ENCODE measurements at places on chromosomes 2 and 18. TPM values are rescaled to one million over a fixed set of nuclear protein-coding genes. Genes with fewer than 3 reads are reported as not detected.

DNA sequence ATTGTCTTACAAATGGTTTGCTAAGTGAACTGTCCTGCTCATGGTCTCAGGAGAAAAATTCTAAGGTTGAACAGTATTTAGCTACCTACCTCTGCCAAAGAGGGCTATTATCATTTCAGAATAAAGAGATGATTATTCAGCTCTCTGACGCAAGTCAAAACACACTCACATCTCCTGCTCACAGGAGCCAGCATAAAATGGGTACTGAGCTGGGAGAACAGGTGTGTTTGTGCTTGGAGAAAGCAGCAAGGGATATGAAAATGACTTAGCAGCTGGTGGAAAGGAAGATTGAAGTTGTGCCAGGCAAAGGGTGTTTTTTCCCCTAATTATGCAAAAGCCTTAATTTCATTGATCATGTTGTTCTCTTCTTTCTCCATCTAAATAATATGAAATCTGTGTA lies 47.3 kb upstream of the TANK start:
- DNase-seq: no peak

DNA sequence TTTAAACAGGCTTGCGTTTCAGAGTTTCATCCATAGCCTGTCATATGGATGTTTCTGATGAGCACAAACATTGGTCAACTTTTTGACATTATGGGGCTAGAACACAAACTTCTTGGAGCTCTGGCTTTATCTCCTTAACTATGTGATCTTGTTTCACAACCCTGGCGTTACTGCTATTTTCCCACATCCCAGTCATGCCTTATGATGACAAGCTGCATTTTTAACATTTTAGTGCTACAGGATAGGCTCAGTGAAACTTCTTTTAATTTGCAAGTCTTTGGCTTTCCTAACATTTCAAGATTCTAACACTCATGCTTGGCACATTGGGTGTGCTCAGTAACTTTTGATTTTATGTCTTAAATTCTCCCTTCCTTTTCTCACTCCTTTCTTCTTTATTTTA lies 21.0 kb upstream of the PDE1A start:
- no peak for DNase-seq

GRCh38 chr2:174442546-174443510 lies 44.0 kb downstream of the GPR155 start:
- no peak for DNase-seq

DNA sequence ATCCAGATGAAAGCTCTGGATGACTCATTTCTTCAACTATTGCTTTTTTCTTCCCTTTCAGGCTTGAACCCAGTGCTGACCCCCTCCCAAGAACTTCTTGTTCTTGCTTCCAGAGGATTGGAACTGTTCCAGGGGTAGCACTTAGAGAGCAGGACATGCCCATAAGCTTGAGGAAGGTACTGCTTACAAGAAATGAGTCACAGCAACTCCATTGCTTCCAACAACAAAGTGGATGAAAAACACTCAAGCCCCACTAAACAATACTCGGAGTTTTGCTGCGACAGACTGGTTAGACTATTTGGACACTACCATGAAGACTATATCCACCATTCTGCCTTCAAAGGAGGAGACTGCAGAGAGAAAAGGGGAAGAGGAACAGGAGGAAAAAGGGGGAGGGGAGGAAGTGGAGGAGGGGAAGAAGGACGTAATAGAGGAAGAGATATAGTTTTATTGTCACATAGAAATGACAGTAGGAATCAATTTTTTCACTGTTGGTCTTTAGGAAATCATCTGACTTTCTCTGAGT lies 1.6 kb upstream of the EPC2 start:
- DNase-seq: peak; percentile 20

DNA sequence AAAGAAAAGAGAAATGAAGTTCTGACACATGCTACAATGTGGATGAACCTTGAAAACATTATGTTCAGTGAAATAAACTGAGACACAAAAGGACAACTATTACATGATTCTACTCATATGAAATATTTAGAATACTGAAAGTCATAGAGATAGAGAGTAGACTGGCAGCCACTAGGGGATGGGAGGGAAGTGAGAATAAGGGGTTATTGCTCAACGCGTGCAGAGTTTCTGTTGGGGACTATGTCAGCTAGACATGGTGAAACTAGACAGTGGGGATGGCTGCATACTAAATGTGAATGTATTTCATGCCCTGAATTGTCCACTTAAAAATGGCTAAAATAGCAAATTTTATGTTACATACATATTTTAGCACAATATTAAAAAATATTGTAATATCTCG lies 108.7 kb upstream of the ATL2 start:
- no peak for DNase-seq

DNA sequence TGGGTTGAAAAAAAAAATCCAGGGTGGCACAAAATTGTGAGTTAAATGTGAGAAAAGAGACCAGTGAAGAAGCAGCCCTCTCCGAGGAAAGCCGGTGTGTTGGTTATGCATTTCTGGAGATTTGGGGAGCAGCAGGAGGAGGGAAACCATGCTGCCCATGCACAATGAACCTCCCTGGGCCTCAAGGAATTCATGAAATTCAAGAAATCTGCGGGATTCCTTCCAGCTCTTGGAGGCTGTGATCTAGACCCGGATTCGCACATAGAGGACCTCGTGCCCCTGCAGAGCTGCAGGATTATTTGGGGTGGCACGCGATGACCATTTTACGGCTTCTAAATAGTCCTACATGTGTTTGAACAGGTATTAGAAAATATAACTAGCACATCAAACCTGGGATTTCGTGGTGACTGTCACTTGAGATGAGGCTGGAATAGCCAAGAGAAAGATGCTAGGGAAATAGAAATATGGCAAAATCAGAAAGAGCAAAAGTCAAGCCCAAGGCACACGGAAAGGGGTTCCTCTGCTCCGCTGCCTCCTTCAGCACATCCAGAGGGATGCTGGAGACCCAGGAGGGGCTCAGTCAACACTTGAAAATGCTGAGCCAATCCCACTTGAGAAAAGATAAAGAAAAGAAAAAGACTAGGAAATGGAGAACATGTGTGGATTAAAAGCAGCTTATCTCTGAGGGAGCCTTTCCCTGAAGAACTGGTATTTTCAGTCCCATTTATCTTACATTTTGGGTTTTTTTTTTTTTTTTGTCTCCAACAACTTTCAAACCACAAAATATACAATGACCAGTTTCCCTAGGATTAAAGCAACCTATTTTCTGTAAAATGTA lies 22.0 kb downstream of the KCTD1 start:
- DNase-seq: no peak

DNA sequence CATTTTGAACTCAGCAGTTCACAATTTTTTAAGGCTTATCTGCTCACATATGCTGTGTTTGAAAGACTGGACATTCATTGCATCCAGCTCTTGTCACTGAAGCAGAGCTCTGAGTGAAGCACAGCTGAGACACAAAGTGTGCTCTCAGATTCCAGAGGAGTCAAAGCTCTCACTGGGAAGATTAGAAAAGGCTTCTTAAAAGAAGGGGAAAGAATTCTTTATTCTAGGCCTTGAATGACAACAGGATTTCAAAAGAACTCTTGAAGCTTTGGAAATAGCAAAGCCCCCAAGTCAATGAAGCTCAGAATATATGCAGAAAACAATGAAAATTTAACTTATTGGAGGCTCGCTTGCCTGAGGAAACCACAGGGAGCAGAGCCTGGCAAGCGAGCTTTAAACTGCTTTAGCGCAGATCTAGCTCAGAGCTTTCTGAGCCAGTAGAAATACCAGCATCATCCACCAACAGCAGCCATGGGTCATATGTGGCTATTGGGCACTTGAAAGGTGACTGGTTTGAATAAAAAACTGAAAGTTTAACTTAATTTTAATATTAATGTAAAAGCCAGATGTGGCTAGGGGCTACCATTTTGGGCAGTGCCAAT lies 369.7 kb downstream of the OSR1 start:
- DNase-seq: peak; percentile 46

The WNT10A gene
- 0.17 TPM for total RNA-seq

The GRB14 gene
- 11.9 TPM for total RNA-seq

The SPATA3 gene
- total RNA-seq: not detected

The FECH gene
- 43.6 TPM for total RNA-seq

Data from spinal cord (tissue), 10 donors.